Esophagus squamous epithelium (tissue), 5 donors: ENCODE measurements at places on chromosomes 7 and 10.
A peak's percentile ranks its signal among the peaks of the same experiment; 100 is the strongest.

DNA sequence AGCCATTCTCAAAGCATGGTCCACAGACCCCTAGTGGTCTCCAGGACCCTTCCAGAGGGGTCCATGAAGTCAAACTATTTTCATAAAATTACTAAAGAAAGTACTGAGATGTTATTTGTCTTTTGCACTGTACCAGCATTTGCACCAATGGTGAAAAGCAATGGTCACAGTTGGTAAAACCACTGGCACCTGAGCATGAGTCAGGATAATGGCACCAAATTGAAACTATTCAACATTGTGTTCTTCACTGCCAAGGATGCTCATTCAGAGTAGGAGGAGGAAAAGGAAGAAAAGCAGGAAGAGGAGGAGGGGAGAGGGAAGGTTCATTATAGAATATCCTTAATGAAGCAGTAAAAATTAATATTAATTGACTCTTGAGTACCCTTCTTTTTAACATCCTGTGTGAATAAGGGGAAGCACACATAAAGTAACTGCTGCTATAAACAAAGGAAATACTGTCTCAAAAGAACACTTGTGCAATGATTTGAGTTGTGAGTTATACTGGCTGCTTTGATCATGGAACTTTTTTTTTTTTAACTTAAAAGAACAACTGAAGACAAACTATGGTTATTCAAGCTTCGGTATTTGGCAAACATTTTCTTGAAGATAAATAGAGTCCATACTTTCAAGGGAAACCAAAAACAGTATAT is 60.2 kb downstream of the MPP7 start:
- DNase-seq, result no peak

DNA sequence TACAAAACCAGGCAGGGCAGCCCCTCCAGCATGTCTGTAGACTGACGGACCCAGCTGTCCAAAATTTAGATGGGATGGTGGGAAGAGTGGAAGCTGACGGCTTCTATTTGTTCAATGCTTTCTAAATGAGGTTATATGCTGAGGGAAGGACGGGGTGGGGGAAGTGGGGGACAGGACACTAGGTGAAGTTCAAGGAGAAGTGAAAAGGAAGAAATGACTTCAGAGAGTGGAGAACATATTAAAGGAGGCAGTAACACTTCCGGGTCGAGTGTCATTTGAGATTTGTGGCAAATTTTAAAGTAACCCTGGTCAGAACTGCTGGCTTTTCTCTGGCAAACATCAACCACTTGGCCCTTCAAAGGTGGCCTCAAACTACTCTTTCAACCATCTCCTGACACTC is 9.4 kb downstream of the PIP4K2A start:
- no peak for DNase-seq

- no peak for DNase-seq
These were observed 62.2 kb downstream of the CASD1 start for GRCh38 chr7:94571816-94572215.

- DNase-seq, result no peak
These were observed 6.6 kb downstream of the TTYH3 start for GRCh38 chr7:2638224-2638991.

- no peak for DNase-seq
These were observed 56.8 kb downstream of the FAS start for GRCh38 chr10:89047397-89047796.

- peak; percentile 70 for DNase-seq
These were observed 98.0 kb upstream of the ZNF722 start for GRCh38 chr7:63900394-63901203.

DNA sequence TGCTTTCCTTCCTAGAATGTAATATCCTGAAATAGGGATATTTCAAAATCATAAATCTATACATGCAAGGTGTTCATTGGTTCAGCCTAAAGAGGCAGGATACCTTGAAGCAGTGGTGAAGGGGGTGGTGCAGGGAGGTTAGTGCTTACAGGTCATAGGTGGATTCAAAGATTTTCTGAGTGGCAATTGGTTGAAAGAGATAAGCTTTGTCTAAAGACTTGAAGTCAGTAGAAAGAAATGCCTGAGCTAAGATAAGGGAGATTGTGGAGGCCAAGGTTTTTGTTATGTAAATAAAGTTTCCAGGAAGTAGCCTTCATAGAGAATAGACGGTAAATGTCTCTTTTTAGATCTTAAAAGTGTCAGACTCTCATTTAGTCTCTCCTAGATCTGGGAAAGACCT is 741.2 kb upstream of the ZWINT start:
- DNase-seq, result no peak

- no peak for DNase-seq
These were observed 298.4 kb downstream of the XPNPEP1 start for GRCh38 chr10:109624939-109625338.

DNA sequence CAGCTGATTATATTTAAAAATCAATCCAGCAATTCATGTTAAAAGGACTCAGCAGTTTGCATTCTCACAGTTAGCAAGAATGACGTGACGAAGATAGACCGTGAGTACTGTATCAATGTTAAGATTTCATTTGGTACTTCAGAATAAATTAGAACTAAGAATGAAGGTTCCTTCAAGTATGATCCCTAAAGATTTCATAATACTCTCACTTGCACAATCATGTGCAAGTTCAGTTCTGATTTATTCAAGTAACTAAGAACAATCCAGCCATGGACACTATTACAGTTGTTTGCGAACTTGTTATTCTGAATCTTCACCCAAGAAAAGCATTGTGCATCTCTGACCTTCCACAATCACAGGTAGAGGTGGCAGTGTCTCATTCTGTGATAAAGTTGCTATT is 7.7 kb downstream of the RHEB start:
- DNase-seq, result no peak

- no peak for DNase-seq
These were observed 149.7 kb downstream of the LRRTM3 start for GRCh38 chr10:67075491-67075971.

GRCh38 chr7:133857376-133858119 is 269.6 kb upstream of the LRGUK start:
- DNase-seq, result no peak

DNA sequence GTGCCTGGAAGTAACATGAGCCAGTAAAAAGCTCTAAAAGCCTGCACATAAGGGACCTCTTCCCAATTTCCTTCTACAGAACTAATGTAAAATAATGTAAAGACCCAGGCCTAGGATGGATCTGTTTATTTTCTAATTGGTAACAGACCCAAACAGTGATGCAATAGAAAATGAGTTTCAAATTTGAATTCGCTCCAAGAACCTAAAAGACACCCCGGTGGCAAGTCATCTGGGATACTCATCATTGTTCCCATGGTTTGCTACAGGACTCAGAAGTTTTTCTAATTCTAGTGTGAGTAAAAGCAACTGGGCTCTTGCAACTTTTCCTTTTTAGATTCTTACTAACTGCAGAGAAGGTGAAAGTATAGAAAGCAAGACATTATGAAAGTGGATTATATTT is 271.3 kb upstream of the CACNA2D1 start:
- DNase-seq, result no peak

DNA sequence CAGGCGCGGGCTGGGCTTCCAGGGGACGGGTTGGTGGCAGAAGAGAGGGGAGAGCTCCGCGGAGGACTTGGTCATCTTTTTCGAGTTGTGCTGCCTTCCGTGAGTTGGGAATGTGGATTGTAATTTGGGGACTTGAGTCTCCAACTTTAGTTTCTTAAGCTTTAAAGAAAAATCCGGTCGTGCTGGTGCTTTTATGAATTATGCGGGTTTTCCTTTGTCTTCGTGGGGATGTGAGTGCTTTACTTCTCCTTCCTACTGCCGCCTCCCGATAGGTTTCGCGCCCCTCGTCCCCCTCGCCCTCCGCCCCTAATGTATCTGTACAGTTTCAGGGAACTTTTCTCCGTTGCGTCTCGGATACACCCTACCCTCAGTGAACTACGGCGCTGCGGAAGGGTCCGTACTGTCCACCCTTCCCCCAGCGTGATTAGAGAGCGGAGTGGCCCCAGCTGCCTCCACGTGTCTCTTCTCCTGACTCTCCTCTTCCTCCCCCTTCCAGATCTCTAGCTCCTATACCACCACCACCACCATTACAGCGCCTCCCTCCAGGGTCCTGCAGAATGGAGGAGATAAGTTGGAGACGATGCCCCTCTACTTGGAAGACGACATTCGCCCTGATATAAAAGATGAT is 649 bp downstream of the SCD start:
- no peak for DNase-seq

DNA sequence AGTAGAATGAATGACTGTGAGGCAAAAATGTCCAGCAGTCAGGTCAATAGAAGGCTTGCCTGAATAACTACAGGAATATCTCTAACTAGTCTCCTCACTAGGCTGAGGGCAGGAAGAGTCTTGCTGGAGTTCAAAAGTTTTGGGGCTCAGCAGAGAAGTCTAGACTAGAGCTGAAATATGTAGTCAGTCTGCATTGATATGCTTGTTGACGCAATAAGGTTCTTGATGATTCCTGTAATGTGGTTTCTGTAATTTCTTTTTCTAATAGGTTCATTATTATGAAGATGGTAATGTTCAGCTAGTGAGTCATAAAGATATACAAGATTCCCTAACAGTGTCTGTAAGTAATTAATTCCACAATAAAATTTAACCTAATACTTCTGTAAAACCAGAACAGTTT is 41.5 kb upstream of the ST7 start:
- DNase-seq, result no peak

GRCh38 chr7:130912862-130913638 is 179.0 kb upstream of the KLF14 start:
- peak; percentile 24 for DNase-seq

GRCh38 chr7:24760968-24761367 is 3.7 kb upstream of the GSDME start:
- DNase-seq, result no peak

DNA sequence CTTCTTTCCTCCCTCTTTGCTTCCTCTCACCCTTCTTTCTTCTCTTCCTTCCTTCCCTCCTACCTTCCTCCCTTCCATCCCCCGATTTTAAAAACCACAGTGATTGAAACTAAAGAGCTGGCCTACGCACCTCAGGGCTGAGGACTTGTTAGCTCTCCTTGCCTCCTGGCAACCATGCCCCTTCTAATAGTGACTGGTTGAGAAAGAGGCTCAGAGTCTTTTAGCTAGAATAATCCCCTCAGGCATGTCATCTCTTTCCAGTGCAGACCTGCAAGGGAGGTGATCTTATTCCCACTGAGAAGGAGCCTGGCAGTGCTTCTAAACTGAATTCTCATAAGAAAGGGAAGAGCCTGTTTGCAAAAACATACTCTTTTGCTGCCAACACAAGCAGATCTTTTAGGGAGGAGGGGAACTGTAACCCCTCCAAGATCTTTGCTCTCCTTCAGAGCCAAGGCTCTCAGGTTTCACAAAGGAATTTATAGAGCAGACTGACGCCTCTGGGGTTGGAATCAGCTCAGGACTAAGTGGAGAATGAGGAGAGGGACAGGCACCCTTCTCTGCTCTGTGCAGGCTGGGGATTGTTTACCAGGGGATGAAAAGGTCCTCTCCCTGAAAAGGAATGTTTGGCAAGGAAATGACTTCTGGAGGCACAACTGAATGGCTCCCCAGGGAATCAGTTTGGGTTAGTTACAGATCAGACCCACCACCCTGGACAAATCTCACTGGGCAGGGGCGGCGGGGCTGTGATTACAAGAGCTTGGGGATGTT is 9.4 kb upstream of the ANKRD1 start:
- no peak for DNase-seq

DNA sequence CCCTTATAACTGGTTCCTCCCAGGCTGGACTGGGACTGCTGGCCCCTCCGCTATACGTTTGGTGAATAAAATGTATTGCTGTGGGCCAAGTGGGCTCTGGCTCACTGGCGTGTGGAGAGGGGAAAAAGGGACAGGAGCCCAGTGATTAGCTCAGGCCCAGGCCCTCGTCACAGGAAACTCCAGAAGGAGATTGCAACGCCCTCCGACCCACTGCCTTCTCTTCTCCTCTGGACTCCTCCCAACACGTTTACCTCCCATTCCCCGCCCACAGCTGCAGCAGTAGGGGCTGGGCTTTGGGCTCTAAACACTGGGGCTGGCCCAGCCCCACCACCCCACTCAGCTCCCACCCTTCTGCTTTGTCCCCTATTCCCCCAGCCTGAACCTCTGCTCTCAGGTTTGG is 173.9 kb downstream of the NEURL1 start:
- DNase-seq, result no peak

- DNase-seq, result no peak
These were observed 669.4 kb downstream of the INHBA start for GRCh38 chr7:41033500-41033899.

GRCh38 chr10:35614312-35614711 is 9.2 kb downstream of the GJD4 start:
- DNase-seq, result no peak

DNA sequence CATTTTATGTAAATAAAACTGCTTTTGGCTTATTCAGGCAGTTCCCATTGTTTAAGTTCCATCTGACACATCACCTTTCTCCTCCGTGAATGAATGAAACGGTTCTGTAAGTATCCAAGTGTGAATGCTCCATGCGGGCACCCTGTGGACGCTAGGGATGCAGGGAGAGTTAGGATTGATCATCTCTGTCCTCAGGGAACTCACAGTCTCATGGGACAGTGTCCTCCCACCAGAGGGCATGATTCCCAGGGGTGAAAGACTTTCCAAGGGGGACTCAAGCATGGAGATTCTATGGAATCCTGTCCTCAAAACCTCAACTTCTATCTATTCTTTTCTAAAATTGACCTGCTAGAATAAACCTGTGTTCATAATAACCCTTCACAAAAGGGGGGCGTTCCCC is 98.8 kb downstream of the HECW1 start:
- DNase-seq, result no peak

DNA sequence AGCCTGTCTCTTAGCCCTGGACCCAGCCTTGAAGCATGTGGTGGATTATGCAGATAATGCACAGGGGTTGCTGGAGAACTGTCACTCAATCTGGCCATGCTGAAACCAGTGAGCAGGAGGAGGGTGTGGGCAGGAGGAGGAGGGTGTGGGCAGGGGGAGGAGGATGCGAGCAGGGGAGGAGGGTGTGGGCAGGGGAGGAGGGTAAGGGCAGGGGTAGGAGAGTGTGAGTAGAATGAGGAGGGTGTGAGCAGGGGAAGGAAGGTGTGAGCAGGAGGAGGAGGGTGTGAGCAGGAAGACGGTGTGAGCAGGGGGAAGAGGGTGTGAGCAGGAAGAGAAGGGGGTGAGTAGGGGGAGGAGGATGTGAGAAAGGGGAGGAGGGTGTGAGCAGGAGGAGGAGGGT is 18.8 kb downstream of the CAMK2B start:
- no peak for DNase-seq

GRCh38 chr7:10718768-10719167 is 254.9 kb upstream of the PHF14 start:
- no peak for DNase-seq

DNA sequence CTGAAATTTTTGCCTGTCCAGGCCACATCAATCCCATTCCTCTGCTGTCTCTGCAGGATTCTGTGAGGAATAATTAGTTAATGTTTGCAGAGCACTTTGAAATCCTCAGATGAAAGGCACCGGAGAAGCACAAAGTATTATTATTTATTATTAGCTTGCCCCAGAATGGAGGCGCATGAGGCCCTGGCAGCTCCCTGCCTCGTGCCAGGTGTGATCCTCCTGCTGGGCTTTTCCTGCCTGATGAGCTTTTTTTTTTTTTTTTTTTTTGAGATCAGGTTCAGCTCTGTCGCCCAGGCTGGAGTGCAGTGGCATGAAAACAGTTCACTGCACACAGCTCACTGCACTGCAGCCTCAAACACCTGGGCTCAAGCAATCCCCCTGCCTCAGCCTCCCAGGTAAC is 65.2 kb downstream of the TCF7L2 start:
- no peak for DNase-seq
